ENCODE measurements at places on chromosomes 3 and 15.

GRCh38 chr15:69194854-69195253 is 34.4 kb downstream of the GLCE start:
- DNase-seq: no peak

GRCh38 chr3:18008706-18009368 is 266.4 kb upstream of the TBC1D5 start:
- no peak for DNase-seq

DNA sequence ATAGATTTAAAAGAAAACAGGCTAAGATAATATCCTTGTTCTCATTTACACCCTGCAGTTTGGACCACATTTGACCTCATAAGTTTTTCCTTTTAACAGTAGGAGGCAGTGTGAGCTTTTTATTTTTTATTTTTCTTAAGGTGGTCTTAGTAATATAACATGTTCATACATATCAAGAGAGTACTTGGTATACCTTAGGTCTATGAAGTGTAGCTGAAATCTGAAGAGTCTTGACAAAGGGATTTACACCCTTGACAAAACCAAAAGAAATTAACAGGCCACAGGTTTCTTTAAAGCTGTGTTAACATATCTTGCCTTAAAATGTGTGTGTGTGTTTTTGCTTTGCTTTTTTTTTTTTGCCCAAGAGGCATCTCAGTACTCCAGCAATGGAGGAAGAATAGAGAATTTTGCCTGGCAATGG is 3.2 kb downstream of the RAP2B start:
- DNase-seq: no peak

DNA sequence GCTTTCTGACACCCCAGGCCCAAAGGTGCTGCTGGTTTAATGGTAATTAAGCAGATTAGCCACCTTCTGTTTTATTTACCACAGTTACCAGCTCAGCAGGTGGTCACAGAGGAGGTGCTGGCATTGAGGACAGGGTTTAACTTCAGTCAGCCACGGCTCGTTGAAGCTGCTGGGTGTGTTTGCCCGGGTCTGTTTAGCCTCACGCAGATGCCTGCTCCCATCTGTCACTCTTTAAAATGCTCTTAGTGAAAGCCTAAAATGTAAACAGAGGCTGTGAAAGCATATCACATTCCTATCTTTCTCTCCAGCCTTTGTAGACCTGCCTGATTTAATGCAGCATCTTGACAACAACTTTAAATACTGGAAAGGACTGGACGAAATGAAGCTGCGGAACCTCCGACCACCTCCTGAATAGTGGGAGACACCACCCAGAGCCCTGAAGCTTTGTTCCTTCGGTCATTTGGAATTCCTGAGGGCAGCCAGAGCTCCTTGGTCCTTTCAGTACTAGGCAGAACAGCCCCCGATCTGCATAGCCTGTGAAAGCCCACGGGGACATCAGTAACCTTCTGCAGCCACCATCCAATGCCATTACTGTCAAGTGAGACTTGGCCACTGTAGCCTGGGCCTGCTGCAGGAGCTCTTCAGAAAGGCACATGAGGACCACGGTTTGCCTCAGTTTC is 156.0 kb downstream of the PDE8A start:
- DNase-seq: no peak

DNA sequence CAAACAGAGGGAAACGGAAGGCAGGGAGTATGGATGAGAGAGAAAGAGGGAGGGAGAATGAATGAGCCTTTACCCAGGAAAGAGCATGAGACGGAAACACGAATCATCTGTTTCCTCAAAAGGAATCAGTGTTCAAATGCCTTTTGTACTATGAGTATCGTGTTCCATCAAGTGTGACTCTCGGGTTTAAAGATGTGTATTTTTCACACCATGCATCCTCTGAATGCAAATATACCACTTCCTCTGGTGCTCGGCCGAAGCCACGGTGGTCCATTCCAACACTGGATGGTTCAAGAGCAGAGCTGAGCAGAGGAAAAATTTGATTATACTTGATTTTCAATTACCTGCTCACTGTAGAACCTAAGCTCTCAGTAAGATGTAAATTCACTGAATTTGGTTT is 505.1 kb downstream of the MECOM start:
- no peak for DNase-seq

- no peak for DNase-seq
These were observed 27.6 kb downstream of the OPA1 start for GRCh38 chr3:193620650-193621049.

DNA sequence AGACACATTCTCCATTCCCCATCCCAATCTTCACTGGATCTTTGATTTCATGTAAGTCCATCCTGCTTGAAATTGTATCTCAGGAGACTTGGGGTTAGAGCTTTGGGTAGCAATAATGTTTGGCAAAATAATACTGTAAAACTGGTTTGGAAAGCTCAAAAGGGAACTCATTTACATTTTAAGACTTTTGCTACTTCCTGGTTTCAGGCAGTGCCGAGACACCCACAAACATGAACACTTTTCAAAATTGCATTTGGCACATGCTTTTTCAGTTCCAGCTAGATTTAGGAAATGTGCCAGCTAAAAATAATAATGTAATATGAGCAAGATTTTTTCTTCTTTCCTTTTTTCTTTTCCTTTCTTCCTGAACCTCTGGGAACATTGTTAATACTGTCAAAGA is 145.7 kb upstream of the CBLB start:
- DNase-seq: no peak

GRCh38 chr15:50890751-50891150 is 17.7 kb upstream of the AP4E1 start:
- no peak for DNase-seq

GRCh38 chr3:16066975-16067374 is 107.5 kb upstream of the GALNT15 start:
- no peak for DNase-seq

GRCh38 chr3:79329154-79329553 is 438.6 kb downstream of the ROBO1 start:
- no peak for DNase-seq

DNA sequence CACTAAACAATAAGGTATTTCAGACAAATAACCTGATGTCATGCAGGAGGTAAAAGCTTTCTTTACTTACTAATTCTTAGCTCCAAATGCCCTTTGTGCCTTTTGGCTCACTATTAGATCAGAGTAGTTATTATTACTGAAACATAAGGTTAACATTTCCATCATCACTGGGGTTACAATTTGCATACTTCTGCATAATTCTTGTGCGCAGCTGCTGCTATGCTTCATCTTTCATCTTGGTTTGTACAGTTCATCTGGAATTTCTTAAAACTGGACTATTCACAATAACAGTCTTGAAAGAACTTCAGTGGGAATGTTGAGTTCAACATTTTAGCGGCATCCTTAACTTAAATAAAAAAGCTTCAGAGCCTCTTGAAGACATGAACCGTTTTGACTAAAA is 383.2 kb upstream of the ADAMTS9 start:
- DNase-seq: no peak

DNA sequence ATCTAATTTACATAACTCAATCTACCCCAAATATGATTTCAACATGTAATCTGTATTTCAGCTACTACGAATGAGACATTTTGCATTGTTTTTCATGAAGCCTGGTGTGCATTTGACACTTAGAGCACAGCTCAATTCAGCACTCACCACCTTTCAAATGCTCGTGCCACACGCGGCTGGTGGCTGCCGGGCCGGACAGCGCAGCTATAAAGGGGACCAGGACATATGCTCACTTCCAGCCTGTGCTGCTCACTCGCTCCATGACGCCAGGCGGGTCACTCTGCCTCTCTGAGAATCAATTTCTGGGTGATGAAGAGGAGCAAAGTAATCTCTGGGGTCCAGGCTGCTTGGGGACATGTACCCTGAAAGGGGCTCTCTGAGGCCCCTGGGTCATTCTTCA is 93.1 kb downstream of the WNT7A start:
- no peak for DNase-seq

DNA sequence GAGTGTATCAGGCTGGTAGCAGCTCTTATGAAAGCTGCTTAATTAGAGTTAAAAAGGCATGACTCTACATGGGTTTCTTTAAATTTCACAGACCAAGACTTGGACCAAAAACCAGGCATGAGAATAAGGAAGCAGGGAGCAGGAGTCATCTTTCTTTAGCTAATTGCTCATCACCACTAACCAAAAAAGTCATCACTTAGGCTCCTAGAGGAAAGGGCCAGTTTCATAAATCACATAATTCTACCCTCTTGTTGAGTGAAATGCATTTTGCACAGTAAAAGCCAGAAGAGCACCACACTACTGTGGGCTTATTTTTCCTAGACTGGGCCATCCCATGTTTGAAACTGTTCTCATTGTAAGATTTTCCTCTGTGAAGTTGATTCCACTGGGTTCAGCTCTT is 175.6 kb downstream of the GREM1 start:
- no peak for DNase-seq

DNA sequence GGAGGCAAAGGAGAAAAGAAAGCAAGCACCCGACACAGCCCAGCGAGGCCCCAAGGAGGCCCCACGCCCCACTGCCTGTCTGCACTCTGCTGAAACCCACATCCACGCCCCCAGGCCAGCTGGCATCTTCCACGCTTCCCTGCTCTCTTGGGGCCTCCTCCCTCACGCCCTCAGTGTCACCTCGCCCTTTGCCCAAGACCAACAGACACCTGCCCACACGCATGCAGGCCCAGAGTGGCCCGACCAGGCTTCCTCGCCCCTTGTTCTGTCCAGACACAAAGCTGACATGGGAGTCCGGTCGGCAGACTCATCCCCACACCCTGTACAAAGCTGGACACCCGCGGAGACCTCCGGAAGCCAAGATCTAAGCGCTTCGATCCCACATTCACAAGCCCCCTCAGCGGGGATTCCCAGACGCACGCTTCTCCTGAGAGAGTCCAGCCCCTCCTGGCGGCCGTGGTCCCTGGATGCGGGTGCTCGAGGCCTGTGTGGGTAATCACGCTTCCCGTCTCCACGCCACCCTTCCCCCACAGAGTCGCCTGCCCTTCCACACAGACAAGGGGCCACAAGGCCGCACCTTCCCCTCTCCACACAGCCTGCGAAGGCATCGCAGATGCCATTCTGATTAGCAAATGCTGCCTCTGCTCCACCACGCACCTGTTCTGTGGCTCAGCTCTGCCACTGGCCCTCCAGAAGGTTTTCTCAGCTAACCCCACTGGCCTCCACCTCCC is 176.6 kb downstream of the XXYLT1 start:
- DNase-seq: no peak

- DNase-seq: peak; percentile 68
These were observed 20.5 kb upstream of the MINDY4B start for GRCh38 chr3:150925751-150926201.

- DNase-seq: no peak
These were observed 98.8 kb downstream of the MME start for GRCh38 chr3:155178810-155179436.

Data from activated naive CD4-positive, alpha-beta T cell treated with anti-CD3 and anti-CD28 coated beads, Interleukin-2, amount 10 ng/mL, durations not matched to agents 7 days and 5 days (primary cell).